ENCODE measurements at places on chromosomes 13 and 19.

DNA sequence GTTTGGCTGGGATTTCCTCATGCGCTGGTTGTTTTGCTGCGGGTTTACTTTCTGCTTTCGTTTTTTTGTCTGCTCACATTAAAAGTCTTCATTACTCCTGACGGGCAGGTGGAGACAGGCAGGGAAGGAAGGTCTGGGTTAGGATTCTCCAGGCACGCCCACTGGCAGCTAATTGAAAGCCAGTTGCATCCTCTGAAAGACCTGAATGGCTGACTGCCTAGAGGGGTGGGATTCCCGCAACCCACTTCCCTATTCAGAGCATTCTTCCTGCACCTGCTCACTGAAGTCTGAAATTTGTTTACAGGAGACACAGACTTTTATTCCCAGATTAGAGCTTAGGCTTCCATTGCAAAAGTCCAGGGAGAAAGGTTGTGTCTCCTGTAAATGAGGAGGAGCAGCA, 172.0 kb downstream of the UQCRFS1 start:
- DNase-seq: no peak

- no peak for DNase-seq
These were observed 579.1 kb downstream of the KCTD12 start for GRCh38 chr13:76307142-76307541.

- DNase-seq: peak; percentile 71
These were observed 862.1 kb upstream of the MIR17HG start for GRCh38 chr13:90485436-90485835.

DNA sequence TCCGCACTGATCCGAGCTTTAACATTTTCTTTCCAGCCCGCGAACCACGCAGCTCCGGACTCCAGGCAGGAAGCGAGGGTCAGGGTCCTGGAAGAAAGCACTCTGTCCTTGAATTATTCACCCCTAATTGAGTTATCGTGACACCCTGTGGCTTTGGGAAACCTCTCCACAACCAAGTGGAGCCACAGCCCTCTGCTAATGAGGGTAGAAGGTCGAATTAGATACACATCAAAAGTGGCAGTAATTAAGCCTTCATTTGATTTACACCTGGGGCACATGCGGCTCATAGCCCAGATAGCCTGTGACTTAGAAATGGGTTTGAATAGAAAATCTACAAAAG, 15.9 kb upstream of the RNF17 start:
- DNase-seq: no peak

DNA sequence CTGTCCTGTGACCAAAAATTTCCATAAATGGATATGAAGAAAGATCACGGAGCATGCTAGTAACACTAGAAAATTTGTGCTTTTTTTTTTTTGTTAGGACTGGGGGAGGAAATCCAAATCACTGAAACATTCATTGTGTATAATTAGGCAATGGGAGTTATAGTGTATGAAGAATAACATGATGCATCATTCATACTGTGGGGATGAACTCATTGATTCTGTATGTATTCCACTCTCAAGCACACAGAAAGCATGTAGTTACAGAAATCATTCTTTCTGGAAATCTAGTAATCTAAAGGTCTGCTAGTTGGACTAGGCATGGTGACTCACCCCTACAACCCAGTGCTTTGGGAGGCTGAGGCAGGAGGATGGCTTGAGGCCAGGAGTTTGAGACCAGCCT, 749.7 kb downstream of the DIAPH3 start:
- no peak for DNase-seq
